NCI-H1105 (cell line): ENCODE measurements at places on chromosomes 11 and 22.

DNA sequence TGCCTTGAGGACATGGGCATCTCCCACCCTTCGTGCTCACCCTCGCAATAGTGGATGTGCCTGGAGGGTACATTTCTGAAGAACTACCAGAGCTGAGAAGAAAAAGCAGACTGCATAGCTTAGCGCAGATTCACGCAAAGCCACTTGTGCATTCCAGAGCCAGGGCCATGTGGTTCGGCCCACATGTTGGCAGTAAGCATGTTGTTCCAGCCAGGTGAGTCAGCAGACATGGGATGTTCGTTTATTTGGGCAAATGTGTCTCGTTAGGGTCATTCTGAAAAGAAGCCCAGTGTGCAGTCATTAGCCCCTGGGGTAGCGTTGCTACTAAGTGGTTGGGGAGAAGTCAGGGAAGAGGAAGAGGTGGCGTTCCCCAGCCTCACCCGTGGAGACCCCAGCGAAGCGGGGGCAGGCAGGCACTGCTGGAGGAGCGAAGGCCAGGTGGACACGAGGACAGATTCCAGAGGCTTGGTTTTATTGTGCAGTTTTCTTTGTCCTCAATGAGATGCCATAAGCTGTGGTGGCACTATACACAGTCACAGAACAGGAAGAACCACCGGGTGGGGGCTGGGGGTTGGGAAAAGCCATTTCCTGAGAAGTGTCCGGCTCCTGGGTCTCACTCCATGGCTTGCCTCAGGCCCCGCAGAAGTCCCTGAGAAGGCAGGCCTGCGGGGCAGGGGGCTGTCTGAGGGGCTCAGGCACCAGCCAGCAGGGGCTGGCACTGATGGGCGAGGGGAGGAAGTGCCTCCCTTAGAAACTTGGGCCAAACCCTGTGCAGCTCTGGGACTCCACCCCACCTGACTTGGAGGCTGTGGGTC is 5.0 kb downstream of the THY1 start:
- no peak for DNase-seq

- no peak for DNase-seq
Observed at GRCh38 chr11:61510166-61510919, 1.8 kb downstream of the LRRC10B start.

DNA sequence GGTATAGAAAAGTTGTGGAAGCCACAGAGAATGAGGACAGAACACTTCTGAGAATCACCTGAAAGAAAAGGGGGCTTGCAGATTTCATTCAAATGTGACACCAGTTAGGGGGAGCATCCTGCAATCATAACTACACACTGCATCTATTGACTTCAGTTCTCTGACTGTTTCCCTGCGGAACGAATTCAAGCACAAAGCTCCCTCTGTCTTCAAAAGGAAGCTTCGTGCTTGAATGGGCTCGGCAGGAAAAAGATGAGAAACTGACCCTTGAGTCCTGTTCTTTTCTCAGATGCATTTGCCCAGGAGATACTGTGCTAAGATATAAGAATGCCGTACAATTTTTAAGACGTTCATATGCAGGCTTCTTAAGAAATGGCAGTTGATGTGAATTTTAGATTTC is 2000.4 kb upstream of the RAG2 start:
- DNase-seq: no peak

DNA sequence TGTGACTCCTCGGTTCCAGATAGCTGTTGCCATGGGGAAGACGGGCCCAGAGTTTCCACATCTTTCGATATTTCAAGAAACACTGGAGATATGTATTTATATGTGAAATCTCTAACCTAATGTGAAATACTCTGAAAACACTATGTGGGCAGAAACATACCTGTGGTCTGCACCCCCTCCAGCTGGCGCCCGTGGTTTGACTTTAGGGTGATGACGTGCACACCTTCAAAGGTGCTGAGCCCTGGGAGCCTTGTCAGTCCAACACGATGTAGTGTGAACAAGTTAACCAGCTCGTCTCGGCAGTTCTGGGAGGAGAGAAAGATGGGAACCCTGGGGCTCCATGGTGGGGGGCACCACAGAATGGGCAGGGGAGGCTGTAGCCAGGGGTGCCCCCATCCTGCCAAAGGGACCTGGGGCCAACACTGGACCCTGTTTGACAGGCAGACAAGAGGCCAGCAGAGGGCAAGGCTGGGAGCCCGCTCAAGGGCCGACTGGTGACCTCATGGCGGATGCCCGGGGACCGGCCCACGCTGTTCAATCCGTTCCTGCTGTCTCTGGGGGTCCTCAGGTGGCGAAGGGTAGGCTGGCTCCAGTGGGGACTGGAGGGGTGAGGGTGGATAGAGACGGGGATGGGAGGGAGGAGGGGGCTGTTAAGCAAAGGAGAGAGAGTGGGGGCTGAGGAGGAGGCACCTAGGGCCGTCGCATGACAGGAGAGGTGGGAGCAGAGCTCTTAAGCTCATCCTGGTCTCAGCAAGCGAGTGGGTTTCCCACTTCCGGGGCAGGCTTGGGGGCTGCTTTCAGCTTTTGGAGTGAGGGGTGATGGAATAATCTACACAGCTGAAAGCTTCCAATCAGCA is 43.8 kb downstream of the TRIOBP start:
- no peak for DNase-seq

- DNase-seq: no peak
Observed at GRCh38 chr11:72624496-72625201, 49.6 kb downstream of the PDE2A start.
